Stimulated activated CD8-positive, alpha-beta memory T cell treated with anti-CD3 and anti-CD28 coated beads, Interleukin-7, amount 100 ng/mL, for 1 hour (primary cell): ENCODE measurements at places on chromosomes 7 and 10.

DNA sequence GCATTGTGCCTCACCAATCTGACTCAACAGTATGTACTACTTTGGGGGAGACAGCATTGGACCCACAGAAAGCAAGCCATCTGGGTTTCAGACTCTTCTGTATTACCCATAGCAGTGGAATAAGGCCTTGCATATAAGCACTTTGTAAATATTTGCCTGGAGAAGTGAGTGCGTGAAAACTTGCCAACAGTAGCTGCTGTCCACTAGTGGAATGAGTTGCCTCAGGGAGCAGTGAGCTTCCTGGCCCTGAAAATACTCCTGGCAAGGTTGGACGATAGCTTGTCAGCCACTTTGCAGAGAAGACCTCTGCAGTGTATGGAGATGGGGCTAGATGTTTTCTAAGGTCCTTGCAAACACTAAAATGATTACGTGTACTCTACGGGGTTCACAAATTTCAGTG is 21.6 kb downstream of the GARS1 start:
- DNase-seq, result no peak

GRCh38 chr10:37803269-37803668 is 54.1 kb downstream of the ZNF248 start:
- DNase-seq, result no peak

DNA sequence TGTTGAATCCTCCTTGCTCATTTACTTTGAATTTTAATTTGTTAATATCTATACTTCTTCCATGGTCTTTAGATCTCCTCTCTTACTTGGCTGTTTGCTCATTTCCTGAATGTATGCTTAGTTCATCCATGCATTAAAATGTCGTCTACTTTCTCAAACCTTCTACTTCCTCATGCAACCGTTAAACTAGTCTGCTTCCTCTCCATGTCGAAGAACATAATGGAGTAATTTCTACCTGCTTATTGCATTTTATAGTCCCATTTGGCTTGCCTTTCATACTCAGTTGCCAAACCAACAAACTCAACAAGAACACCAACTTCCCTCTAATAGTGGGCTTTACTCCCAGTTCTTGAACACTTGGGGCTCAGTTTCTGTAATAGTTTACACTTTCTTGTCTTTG is 43.8 kb upstream of the SEMA3D start:
- DNase-seq, result no peak

DNA sequence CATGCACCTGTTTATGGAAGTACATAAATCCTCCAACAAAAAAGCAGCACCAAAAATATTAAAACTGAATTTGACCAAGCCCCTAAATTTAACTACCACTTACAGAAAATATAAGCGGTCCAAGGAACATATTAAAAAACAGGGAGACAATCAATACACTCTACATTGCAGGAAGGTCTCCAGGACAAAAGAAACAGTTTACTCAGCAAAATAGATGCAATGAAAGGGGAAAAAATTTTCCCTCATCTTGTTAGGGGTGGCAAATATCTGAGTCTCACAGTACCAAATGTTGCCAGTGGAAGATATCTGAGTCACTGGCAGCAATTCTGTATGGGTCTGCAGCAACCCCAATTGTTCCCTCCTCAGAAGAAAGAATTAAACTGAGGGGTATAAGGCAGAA is 50.4 kb downstream of the NAMPT start:
- no peak for DNase-seq

GRCh38 chr7:74505471-74506324 is 52.0 kb downstream of the GTF2IRD1 start:
- no peak for DNase-seq

DNA sequence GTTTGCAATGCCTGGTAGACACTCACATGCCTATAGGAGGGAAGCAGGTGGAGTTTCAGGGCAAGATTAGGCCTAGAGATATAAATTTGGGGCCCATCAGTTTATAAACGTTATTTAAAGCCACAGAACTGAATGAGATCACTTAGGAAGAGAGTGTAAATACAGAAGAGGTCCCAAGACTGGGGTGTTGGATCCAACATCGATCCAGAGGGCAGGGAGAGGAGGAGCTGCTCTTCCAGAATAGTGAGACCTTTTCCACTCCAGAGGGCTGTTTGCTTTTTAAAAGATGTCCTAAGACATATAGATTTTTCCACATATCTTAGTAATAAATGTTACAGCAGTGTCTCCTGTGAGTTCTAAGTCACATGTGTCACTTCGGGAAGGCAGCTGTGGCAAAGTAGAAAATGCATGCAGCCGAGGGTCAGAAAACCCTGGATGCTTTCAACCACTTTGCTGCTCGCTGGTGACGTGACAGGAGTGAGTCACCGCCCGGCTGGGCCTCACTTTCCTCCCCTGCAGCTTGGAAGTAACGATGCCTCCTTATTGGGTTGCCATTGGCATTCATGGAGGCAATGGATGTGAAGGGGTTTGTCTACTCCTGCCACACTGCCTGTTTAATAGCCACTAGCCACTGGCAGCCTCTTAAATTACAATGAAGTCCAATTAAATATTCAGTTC is 95.4 kb downstream of the TRIL start:
- DNase-seq, result no peak

- no peak for DNase-seq
These were observed 20.9 kb upstream of the TTYH3 start for GRCh38 chr7:2610898-2611297.

DNA sequence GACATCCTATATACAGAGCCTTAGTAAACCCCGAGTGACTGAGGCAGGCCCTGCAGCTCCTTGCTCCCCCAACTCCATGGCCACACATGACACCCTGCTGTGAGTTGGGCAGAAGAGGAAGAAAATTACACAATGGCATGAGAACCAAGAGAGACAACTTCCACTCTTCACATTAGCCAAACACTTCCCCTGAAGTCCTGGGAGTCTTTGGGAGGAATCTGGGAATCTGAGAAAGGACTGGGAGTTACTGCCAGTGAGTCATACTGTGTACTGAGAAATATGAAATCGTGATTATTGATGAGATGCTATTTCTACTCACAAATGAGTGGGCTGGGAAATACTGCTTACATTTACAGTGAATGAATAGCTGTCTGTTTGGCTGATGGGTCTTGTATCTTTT is 116.6 kb downstream of the SPAG6 start:
- DNase-seq, result no peak

- DNase-seq, result no peak
These were observed 9.8 kb upstream of the FZD9 start for GRCh38 chr7:73423519-73424488.

GRCh38 chr7:108838198-108838597 is 268.5 kb downstream of the DNAJB9 start:
- no peak for DNase-seq

DNA sequence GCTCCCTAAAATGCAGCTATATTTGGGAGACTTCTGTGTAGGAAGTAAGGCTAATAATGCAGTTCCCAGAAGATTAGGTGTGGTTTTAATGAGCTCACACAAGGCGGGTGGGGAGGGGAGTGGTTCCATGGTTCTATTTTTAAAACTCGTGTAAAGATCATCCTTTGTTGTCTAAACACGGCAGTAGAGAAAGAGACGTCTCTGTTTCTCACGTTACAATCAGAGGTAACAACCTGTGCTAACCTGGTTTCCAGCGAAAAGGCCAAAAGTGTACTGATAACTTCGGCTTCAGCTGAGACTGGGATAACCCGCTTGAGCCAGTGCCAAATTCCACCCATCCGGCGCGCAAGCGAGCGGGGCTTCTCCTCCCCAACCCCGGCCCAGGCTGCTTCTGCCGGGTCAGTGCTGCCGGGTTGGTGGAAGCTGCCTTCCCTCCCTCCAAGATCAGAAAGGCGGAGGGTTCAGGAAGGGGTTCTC is 2.5 kb upstream of the MAP3K8 start:
- DNase-seq, result no peak

DNA sequence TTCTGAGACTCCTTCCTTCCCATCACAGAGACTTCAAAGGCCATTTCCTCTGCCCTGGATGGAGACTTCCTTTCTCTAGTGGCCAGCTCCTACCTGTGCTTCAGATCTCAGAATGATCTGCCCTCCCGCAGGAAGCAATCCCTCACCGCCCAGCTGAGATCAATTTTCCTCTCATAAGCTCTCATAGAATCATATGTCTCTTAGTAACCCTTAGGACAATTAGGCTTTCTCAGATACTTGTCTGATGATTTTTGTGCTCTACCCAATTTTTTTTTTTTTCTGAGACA is 212.6 kb upstream of the PRSS58 start:
- DNase-seq, result no peak

DNA sequence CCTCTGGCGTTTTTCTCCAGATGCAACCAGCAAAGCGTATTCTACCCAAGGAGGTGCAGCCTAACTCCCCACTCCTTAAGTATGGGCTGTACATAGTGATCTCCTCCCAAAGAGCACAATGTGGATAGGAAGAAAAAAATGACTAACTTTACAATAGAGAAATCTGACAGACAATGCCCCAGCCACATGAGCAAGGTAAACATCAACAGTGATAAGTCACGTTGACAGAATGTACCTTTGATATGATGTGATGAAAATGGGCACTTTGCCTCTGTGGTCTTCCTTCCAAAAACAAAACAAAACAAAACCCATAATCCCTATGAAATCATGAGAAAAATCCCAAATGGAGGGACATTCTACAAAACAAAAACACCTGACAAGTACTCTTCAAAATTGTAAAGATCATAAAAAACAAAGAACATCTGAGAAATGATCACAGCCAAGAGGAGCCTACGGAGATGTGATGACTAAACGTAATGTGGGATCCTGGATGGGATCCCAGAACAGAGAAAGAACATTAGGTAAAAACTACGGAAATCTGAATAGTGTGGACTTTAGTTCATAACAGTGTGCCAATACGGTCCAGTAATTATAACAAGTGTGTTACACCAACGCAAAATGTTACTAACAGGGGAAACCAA is 50.6 kb downstream of the ABLIM1 start:
- DNase-seq, result no peak

DNA sequence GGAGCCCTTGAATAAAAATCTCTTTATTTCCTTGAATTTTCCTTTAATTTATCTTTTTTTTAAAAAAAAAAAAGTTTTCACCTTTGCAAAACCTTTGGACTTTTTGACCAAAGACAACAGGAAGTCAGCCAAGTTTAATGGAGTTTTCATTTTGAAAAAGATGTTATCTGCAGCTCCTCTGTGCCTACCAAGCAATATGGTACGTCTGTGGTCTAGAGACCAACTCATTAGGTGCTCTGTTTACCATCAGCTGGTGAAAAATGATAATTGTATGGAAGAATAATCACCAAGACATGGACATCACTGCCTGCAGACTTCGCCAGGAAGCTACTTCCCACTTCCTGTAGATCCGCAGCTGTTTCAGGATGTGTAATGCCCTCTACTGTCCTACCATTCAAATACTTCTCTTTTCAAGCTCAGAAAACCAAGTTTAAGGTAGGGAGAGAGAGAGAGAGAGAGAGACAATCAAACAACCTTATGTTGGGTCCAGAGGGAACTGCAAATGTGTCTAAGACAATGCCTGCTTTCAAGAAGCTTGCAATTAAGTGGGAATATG is 18.7 kb downstream of the PLXNA4 start:
- no peak for DNase-seq

GRCh38 chr10:30184397-30185033 is 125.1 kb upstream of the JCAD start:
- no peak for DNase-seq

GRCh38 chr10:131688304-131688703 is 212.5 kb upstream of the PPP2R2D start:
- no peak for DNase-seq

DNA sequence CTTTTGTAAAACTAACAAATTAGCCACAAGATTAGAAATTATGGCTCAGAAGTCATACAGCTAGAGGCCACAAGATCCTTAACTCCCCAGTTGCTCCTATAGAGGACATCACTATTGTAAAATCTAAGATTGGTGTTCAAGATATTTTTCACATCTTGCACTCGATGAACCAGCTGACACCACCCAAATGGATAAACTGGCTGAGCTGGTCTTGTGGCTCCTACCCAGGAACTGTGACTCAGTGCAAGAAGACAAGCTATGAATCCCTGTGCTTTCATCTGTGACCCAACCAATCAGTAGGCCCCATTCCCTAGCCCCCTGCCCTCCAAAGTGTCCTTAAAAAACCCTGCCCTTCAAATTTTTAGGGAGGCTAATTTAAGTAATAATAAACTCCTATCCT is 27.9 kb upstream of the R3HCC1L start:
- no peak for DNase-seq

GRCh38 chr7:44084701-44085100 is 2.4 kb upstream of the POLM start:
- no peak for DNase-seq

GRCh38 chr7:12968836-12969422 is 281.5 kb downstream of the ARL4A start:
- no peak for DNase-seq

- no peak for DNase-seq
These were observed 60.6 kb upstream of the GAD2 start for GRCh38 chr10:26156019-26156418.

- DNase-seq, result no peak
These were observed 55.2 kb downstream of the ZEB1 start for GRCh38 chr10:31374146-31374696.

GRCh38 chr10:81872206-81872862 is 2.7 kb upstream of the NRG3 start:
- DNase-seq, result no peak

GRCh38 chr10:6135039-6135438 is 46.2 kb downstream of the RBM17 start:
- DNase-seq, result no peak

DNA sequence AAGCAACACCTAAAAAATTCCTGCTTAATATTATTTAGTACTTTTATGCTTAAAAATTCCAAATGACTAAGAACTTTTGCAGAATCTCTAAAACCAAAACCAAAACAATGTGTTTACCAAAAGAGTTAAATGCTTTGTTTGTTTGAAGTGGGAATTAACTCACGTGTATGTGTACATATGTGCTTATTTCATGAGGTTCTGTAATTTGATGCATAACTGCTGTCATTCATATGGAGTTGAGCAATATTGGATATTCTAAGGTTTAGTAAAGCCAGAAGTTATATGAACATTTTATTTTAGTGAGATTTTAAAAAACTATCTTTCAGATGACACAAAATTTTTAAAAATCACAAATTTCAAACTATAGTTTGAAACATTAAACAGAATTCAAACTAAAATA is 157.1 kb downstream of the PIP4K2A start:
- no peak for DNase-seq

DNA sequence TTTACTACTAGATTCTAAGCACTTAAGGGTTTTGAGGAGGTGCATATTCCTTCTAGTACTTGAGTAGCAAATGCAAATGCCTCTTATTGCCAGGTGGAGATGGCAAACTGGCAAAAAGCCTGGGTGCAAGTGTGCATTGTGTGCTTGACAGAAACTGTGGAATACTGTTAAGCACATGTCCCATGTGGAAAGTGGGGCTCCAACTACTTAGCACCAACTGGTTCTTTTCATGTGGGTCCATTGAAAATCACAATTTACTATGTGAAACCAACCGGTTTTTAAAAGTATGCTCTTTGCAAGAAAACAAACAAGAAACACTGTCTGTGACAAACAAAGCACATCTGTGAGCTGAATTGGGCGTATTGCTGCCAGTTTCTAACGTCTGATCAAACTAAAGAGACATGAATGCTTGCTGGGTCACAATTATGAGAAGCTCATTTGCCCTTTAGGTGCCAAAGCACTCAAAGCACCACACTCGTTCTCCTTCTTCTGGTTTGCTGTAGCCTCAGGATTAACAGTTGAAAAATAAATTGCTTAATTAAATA is 197.4 kb downstream of the SEMA3E start:
- no peak for DNase-seq

DNA sequence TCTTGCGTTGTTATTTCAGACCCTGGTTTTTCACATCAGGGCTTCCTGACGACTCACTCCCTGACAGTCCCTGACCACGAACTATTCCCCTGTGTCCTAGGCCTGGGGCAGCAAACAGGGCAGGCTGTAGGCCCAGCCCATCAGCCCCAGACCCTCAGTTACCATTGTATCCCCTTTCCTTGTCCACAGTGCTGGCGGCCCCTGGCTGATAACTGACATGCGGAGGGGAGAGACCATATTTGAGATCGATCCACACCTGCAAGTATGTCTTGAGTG is 50.5 kb upstream of the TRIM8 start:
- DNase-seq, result no peak
